Stimulated activated CD4-positive, alpha-beta T cell treated with anti-CD3 and anti-CD28 coated beads, Interleukin-1b, Interleukin-23, amount 100 ng/mL, for 48 hours (primary cell): ENCODE measurements at places on chromosomes 16 and 17.

GRCh38 chr16:79267781-79268180, 332.8 kb downstream of the MAF start:
- DNase-seq: peak; percentile 84

DNA sequence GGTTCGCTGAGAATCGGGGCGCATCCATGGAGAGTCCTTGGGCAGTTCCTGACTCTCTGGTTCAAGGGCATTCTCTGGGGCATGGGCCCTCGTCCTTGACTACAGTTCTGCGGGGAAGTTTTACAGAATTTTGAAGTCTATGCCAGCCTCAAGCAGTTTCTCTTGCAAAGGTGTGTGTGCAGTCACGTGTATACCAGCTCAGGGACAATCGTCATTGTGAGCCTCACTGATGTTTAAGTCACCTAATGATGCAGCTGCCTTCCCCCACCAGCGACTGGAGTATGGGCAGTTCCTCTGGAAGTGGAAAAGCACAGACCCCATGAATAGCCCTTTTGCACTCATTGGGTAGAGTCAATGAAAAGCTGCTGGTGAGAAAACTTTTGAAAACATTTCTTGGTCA, 1.3 kb downstream of the PLCG2 start:
- DNase-seq: no peak

- DNase-seq: no peak
Measured at GRCh38 chr17:38429476-38430100, 1.3 kb downstream of the ARHGAP23 start.

- no peak for DNase-seq
Measured at GRCh38 chr17:34464812-34465211, 101.8 kb upstream of the CCL1 start.

DNA sequence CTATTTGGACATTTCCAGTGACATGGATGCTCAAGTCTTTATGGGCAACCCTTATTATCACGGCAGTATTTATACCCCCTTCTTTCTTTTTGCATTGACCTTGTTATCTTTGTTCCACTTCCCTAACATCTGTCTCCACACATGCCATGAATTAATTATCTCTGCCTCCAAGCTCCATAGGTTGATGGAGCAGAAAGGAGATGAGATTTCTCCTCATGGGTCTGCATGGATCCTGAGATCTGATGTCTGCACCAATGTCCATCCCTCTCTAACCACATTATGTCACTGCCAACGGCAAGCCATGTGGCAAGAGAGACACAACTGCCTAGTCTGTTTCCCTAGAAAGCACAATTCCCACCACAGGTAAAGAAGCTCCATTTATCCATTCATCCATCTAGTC, 416.8 kb upstream of the ASIC2 start:
- DNase-seq: no peak

- DNase-seq: no peak
Measured at GRCh38 chr17:37384560-37385149, 8.9 kb downstream of the C17orf78 start.

DNA sequence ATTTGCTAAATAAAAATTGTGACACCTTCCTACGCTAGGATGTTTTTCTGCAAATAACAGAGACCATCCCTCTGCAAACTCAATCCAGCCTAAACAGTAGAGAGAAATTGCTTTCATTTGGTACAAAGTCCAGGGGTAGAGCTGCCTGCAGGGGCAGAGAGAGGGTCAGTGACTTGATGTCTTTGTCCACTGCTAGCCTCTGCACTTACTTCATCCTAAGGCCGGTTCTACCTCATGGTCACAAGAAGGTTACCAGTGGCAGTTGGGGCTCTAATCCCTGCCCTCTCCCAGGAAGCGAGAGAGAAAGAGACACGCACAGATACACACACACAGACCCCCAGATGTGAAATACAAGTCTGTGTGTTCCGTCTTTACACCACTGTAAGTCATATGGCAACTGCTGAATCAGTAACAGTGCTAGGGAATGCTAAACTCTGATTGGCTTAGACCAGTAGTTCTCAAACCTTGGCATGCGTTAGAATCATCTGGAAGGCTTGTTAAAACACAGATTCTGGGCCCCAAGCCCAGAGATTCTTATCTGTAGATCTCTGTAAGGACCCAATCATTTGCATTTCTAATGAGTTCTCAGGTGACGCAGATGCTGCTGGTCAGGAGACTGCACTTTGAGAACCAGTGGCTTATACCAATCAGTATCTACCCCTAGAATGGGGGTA, 13.1 kb upstream of the LPCAT2 start:
- DNase-seq: no peak

DNA sequence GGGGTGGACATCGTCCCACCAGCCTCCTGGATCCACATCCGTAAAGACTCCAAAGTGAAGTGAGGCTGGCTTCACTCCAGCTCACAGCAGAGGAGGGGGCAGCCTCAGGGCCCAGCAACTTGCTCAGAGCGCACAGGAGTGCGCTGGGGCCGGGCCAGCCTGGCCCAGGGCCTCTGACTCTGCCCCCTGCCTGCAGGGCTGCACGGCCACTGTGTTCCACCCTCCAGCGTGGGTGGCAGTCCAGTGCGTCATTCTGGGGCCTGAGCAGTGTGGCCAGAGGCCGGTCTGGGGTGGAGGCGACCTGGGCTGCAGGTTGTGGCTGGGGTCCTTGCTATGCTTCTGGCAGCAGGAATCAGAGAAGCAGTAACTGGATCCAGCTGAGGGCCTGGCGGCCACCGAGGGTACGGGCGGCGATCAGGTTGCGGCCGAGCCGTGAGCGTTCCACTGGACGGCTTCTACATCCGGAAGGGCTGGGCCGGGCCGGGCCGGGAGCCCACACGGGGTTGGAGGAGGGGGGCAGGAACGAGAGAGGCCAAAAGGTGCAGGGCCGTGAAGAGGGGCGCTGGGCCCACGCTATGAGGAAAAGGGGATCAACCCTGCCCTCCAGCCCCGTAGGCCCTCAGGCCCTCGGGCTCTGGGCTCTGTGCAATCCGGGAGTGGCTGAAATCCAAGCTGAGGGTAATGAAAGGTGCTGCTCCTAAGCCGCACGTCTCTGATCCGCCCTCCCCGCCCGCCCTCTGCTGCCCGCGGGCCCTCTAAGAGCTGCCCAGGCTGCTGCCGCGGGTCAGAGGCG, at the start of gene FSCN2:
FSCN2 (plus strand) TSS at position 787 of the 793 bp plus-strand sequence. CDS start 155 bp downstream, outside the sequence.
- no peak for DNase-seq

DNA sequence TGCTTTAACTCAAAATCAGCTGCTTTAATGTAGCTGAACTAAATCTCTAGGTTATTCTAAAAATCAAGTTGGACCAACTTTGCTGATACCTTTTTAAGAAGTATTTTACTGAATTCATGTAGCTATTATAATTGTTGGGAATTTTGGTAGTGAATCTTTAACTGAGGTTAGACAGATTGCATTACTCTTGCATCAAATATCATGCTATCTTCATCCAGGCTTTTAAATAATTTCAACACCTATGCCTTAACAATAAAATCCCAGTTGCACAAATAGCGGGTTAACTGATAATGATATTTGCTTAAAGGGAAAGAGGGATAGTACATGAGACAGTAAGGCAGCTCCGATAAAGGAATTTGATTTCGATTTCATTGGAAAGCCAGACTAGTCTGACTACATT, 241.3 kb upstream of the TBX2 start:
- no peak for DNase-seq

DNA sequence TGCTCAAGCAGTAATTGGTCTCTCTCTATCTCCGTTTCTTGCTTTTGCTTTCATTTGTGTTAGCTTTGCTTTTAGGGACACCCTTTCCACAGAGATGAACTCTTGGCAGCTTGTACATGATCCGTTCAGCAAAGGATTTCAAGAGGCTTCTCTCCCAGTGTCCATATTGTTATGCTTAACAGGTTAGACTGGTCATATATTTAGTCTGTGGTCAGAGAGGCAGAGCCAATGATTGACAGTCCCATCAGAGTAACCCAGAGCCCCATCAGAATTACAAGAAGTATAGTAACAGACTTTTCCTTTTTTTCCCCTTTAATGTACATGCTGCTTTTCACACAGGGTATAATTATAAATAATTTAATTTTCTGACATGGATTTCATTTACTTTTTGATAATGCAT, 34.4 kb downstream of the GDPD1 start:
- DNase-seq: no peak

GRCh38 chr17:14304222-14304772, 3.4 kb downstream of the HS3ST3B1 start:
- DNase-seq: no peak

DNA sequence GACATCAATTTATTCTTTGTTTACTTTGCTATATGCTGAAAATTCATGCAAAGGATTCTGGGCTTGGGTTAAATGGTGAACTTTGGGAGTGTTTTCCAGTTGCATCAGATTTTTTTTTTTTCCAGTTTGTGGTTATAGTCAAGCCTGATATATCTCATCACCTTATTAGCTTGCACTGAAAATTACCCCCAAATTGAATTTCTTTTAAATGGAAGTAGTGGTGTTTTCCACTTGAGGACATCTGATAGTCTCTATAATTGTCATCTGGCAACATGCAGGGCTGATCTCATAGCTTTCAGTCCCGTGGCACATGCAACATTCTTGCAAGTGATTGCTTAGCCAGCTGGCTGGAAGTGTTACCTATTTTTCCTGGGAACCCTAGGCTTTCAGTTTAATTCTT, 4.7 kb upstream of the KRTAP3-1 start:
- no peak for DNase-seq

GRCh38 chr17:22490399-22490798, 798.1 kb downstream of the KCNJ18 start:
- no peak for DNase-seq

GRCh38 chr16:57729182-57729484, 6.4 kb upstream of the KATNB1 start:
- no peak for DNase-seq

- DNase-seq: no peak
Measured at GRCh38 chr17:38690386-38690785, 14.7 kb upstream of the MLLT6 start.

- DNase-seq: no peak
Measured at GRCh38 chr17:55567240-55568214, 56.3 kb upstream of the SMIM36 start.

DNA sequence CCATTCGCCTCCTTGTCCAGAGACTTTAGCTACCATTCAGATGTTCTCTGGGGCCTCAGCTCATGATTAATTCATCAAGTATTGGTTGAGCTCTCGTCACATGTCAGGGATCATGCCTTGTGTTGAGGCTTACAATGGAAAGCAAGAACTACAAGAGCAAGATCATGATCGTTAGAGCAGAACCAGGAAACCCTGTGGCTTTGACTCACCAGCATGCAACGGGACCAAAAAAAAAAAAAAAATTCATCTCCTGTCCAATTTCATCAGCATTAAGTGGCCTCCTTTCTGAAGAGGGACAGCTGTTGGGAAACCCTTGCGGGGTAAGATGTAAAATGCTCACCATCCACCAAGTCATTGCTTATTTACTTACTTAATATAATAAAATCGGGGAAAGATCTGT, 12.1 kb upstream of the USP10 start:
- DNase-seq: no peak

DNA sequence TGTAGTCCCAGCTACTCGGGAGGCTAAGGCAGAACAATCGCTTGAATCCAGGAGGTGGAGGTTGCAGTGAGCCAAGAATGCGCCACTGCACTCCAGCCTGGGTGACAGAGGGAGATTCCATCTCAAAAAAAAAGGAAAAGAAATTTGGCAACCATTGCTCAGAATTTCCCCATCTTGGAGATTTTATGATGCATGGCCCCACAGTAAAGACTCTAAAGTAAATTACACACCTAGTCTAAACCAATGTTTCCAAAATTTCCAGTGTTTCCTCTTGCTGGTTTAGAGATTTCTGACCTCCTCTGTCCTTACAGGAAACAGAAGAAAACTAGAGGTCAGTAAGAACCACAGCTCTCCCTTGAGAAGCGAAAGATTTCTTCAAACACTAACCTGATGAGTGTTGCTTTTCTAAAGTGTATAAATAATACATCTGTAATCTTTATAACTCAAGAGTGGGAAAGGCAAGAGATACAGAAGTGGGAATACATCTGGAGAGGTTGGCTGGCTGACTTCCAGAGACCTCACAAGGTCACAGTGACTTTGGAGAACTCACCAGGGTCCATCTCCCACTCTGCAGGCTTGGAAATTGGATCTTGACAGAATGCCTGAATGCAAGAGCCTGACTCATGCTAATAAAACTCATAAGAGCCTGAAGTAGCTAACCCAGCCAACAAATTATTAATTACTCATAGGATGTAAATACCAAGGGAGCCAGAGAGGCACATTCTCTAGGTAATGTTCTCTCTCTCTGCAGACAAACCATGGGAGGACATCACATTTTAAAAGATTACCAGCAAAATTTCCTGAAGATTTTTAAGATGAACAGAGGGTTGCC, 8.8 kb downstream of the ADAT1 start:
- DNase-seq: no peak

GRCh38 chr16:87698241-87698640, 67.5 kb downstream of the KLHDC4 start:
- peak; percentile 29 for DNase-seq

- DNase-seq: peak; percentile 59
Measured at GRCh38 chr16:4415538-4416199, 727 bp downstream of the CORO7 start.

DNA sequence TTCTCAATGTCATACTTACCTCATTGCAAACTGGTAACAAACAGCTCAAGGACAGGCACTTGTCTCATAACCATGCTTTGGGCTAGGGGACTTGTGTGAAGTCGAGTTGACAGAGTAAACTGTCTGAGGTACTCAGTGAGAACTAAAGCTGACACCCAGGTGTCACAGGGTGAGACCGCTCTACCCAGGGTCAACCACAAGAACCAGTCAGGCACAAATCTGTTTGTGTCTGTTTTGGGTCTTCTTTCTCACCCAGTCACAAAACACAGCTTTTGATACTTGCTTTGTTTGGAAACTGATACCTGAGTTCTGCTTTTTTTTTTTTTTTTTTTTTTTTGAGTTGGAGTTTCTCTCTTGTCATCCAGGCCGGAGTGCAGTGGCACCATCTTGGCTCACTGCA, 161.1 kb downstream of the STX8 start:
- DNase-seq: no peak

GRCh38 chr16:88713568-88714419, 7.5 kb downstream of the CTU2 start:
- no peak for DNase-seq

DNA sequence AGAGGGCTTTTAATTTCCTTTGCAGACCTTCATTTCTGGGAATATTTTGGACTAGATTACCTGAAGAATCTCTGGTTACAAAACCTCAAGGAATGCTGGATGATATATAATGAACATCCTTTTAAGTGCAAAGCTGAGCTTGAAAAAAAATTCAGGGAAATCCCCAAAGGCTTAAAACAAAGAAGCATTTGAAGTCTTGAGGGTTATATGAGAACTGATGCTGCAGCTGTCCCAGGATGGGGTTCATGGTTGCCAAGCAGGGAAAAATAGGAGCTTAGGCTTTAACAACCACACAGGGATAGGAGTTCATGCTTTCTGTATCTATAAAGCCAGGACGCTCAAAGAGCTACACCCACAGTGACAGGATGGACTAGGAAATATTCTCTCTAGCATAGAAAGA, 150.4 kb upstream of the IRX5 start:
- DNase-seq: no peak

GRCh38 chr17:60665602-60666001, 12.0 kb upstream of the BCAS3 start:
- no peak for DNase-seq

DNA sequence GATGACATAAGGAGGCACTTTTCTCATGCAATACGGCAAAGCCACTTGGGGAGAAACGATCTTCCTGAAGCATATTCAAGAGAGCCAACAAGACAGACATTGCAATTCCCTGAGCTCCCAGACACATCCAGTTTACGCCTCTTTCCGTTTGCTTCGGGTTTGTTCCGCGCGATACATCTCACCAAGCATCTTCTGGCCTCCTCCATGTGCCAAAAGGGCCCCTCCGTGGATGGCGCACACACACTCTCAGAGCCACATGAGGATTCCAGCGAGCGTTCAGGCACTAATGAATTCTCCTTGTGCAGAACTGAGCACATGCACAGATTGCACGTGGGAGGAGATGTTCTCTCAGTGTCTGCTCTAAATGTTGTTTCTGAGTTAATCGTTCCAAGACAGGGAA, 146.7 kb upstream of the SHISA6 start:
- DNase-seq: no peak
